ENCODE measurements at places on chromosomes 7 and 10.
A peak's percentile ranks its signal among the peaks of the same experiment; 100 is the strongest.

- no peak for DNase-seq
Observed at GRCh38 chr7:117036836-117037235, 83.5 kb downstream of the ST7 start.

DNA sequence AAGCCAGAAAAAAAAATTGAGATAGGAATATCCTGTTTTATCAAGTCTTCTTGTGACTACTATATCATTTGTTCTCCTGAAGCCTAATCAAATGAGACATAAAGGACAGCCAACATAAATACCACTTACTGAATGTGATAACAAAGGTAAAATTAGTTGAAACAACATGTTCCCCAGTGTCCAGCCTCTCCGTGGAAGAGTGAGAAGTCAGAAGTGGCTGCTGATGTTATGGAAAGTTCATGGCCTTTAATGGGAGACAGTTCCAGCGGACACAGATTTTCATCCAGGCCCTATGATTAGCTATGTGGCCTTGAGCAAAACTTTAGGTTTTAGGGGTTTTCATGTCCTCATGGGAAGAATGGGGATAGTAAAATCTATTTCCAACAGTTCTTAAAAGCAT is 724.3 kb downstream of the SUGCT start:
- no peak for DNase-seq

DNA sequence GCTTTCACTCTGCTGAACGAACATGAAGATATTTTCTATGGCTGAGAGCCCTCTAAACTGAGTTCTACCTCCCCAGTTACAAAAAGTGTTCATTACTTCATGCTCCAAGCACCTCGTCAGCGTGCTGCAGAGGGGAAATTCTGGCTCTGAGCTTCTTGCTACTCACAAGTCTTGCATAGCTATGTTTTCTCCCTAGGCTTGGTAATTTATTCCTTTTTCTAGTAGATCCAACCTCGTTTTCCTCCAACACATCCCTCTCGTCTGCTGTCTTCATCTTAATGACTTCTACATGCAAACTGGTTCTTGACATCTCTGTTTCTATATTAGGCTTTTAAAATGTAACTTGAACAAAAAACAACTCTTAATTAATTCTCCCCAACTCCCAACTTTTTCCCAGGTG is 1034.5 kb downstream of the REEP3 start:
- no peak for DNase-seq

DNA sequence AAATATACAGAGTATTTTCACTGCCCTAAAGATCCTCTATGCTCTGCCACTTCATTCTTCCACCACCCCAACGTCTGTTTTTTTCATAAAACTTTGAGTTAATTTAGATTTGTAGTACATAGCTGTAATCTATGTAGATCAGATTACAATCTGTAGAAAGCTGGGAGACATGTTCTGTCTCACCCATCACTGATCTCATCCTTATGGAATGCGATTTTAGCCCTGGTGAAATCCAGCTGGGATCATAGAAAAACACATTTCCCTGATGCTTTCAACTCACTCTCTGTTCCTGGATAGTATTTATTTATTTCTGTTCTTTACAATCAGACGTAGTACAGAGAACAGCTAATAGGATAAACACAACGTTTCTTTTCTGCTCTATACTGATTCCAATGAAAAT is 521.0 kb downstream of the KIF20B start:
- DNase-seq: no peak

- peak; percentile 36 for DNase-seq
Observed at GRCh38 chr10:35639728-35640401, 2.2 kb downstream of the FZD8 start.

GRCh38 chr10:114374053-114374791 is 30.1 kb downstream of the AFAP1L2 start:
- no peak for DNase-seq

DNA sequence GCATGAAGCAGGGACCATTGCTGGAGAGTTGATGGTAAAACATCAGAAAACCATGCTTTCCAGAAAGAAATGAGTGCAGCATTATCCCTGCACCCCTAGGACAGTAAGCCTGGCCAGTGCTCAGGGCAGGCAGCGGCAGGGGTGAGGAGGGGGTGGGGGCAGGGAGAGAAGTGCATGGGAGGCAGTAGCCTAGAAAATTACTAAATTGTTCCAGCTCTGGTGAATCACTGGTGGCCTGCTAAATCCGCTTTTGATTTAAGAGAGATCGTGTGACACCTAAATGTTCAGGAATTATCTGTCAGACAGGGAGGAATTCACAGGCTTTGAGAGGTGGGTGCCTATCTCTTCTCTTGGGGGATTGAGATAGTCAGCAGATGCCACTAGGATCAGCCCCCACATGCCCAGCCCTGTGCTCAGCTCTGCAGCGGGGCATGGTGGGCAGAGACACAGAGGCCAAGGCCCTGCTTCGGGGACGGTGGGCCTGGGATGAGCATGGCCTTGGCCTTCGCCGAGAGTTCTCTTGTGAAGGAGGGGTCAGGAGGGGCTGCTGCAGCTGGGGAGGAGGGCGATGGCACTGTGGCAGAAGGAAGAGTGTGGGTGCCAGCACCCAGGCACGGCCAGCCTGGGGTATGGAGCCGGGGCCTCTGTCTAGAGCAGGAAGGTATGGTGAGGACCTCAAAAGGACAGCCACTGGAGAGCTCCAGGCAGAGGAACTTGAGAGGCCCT is 5.0 kb upstream of the AQP1 start:
- DNase-seq: peak; percentile 41

GRCh38 chr10:63466144-63466935 is 563 bp upstream of the JMJD1C start:
- peak; percentile 71 for DNase-seq

GRCh38 chr10:11757454-11757820 is 15.3 kb downstream of the ECHDC3 start:
- peak; percentile 94 for DNase-seq

DNA sequence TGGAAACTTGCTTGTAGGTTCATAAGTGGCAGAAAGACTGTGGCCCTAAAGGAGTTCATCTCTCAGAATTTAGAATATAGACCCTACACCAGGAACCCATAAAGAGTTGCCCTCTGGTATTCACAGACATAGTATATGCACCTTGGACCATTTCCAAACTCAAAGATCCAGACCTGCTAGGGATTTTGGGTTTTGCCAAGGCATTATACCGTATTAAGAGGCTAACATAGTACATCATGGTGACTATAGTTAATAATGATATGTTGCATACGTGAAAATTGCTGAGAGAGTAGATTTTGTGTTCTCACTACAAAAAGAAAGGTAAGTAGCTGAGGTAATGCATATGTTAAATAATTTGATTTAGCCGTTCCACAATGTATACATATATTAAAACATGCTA is 13.9 kb downstream of the IFIT3 start:
- DNase-seq: no peak

DNA sequence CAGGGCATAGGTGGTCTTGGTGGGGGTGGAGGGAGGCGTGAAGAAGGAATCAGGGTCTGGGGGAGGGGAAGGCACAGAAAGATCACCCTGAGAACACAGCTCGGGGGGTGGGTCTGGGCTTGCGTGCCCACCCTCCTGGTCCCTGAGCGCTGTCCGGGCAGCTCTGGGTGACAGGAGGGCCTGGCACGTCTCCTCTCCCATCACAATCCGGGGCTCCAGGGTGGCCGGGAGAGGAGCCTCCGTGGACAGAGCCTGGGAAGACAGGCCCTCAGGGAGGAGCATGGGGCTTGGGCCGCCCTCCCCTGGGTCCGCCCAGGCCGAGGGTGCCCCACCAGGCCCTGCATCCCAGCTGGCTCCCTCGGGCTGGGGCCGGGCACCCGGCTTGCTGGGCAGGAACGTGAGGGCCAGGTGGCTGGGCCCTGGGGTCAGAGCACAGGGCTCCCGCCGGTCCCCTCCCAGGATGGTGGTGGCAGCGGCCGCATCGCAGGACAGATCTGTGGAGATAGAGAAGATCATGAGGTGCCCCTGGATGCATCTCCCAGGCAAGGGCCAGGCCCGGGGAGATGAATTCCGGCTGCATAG is 3.1 kb downstream of the NACAD start:
- DNase-seq: no peak

GRCh38 chr7:128812514-128813168 is 17.6 kb upstream of the FLNC start:
- DNase-seq: no peak

DNA sequence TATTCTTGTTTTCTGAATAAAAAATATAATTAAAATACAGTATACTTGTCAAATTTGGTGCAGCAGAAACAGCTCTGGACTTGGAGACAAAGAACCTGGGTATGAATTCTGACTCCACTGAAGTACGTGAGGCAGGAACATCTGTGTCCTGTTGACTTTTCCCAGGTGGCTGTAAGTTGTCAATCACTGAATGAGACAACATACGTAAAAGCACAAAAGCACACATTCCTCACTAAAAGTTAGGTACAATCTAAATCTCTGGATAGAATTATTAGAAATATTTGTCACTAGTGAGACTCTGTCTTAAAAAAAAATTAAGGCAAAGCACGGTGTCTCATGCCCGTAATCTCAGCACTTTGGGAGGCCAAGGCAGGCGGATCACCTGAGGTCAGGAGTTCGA is 18.1 kb downstream of the CFAP58 start:
- no peak for DNase-seq

GRCh38 chr10:111872591-111872990 is 311.0 kb downstream of the GPAM start:
- no peak for DNase-seq

DNA sequence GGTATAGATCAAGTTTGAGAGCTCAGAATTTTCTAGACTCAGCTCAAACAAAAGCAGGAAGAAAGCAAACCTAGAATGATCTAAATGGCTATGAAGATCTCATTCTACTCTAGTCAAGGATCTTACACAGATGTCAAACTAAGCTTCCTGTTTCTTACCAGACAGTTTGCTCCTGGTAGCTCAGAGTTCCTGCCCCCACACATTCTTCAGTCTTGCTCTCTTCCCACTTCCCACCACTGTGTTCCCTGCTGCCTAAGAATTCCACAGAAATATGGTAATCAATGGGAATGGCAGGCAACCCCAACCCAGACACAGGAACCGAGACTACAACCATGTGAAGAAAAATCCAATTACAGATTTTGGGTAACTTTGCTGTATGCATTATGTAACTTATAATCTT is 133.4 kb upstream of the PTN start:
- DNase-seq: no peak

DNA sequence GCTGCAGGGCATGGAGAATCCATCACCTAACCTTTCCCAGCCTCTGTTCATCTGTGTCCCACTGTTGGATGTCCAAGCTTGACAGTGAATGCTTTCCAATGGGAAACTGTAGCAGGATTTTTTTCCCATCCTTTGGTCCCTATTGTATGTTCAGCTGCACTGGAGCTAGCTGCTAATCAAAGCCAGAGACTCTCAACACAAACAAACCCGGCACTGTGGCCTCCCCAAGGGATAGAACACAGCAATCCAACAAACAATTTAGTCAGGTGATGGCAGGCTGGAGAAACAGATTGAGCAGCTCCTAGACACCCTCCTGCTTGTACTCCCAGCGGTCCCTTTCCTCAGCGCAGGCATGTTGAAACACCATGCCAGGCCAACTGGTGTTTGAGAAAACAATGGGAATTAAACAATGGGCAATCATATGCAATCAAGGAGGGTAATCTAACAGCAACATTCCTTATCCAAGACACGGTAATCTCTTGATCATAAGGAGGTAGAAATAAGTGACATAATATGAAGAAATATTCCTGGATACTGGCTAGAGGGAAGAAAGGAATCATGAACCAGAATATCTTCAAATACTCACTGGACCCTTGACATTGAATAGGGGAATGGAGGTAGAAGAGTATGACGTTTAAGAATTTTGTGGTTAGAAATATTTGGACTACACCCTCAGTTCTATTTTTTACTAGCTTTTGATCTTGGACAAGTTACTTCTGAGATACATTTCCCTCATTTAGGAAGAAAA is 15.0 kb downstream of the PTN start:
- no peak for DNase-seq

GRCh38 chr7:7148798-7149481 is 33.4 kb upstream of the C1GALT1 start:
- peak; percentile 49 for DNase-seq

DNA sequence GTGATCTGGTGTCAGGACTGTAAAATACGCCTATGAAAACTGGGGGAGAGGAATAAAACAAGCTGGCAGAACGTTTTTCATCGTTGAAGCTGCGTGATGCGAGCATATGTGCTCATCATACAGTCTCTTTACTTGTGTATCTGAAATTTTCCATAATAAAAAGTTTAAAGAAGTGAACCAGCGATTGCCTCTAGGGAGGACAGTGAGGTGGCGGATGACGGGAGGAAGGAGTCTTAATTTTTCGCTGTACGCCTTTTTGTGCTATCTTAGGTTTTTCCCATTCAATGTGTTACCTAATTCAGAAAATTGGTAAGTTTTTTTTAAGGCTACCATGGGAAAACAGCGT is 891 bp upstream of the WAPL start:
- DNase-seq: no peak

DNA sequence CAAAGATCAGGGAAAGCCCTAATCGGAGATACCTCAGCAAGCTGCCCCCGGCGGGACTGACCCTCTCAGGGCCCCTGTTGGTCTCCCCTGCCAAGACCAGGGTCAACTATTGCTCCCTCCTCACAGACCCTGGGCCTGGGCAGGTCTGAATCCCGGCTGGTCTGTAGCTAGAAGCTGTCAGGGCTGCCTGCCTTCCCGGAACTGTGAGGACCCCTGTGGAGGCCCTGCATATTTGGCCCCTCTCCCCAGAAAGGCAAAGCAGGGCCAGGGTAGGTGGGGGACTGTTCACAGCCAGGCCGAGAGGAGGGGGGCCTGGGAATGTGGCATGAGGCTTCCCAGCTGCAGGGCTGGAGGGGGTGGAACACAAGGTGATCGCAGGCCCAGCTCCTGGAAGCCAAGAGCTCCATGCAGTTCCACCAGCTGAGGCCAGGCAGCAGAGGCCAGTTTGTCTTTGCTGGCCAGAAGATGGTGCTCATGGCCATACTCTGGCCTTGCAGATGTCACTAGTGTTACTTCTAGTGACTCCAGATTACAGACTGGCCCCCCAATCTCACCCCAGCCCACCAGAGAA is 24.1 kb downstream of the TBATA start:
- peak; percentile 54 for DNase-seq

GRCh38 chr10:110040767-110041478 is 33.1 kb downstream of the ADD3 start:
- DNase-seq: no peak

DNA sequence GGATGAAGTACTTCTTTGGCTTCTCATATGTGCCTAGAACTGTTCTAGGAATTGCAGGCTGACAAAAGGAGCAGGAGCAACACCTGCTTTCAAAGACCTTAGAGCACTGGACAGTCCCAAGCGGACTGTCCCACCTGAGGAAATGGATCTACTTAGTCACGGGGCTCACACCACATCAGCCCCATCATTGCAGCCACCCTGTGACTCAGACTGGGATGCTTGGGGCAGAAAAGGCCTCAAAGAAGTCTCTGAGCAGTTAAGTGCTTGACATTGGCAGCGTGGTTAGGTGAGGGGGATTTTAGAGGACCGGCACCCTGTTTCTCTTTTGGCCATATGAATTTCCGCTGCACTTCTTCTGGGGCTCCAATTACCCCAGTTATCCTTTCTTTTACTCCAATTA is 256.6 kb downstream of the USP6NL start:
- no peak for DNase-seq

- DNase-seq: peak; percentile 76
Observed at GRCh38 chr10:86599729-86600128, 54.6 kb upstream of the OPN4 start.
